Mucosa of gallbladder (tissue), 1 donor: ENCODE measurements at places on chromosomes 7 and 10. TPM values are rescaled to one million over a fixed set of nuclear protein-coding genes. Genes with fewer than 3 reads are reported as not detected.

EDRF1 gene
- 15.4 TPM for total RNA-seq

ANKMY2 gene
- 28.0 TPM for total RNA-seq

DNAH11 gene
- total RNA-seq, result 0.12 TPM

COL28A1 gene
- 5.1 TPM for total RNA-seq

EIF5AL1 gene
- 0.14 TPM for total RNA-seq

GOLGA7B gene
- total RNA-seq, result 3.3 TPM

NEUROG3 gene
- not detected for total RNA-seq

OR2A1 gene
- total RNA-seq, result not detected

DENND11 gene
- total RNA-seq, result 23.0 TPM

RSU1 gene
- 51.0 TPM for total RNA-seq

PRKG1 gene
- total RNA-seq, result 28.3 TPM

MMRN2 gene
- total RNA-seq, result 17.4 TPM

CALHM1 gene
- total RNA-seq, result not detected

LMOD2 gene
- total RNA-seq, result not detected

HOXA2 gene
- 0.52 TPM for total RNA-seq

MOGAT3 gene
- total RNA-seq, result 0.14 TPM

SPAG6 gene
- 0.23 TPM for total RNA-seq

SDK1 gene
- 6.6 TPM for total RNA-seq

EIF4H gene
- total RNA-seq, result 210 TPM

UTF1 gene
- total RNA-seq, result not detected

THSD7A gene
- total RNA-seq, result 15.0 TPM

FAM237B gene
- not detected for total RNA-seq

PRF1 gene
- total RNA-seq, result 7.3 TPM
